Stimulated activated CD4-positive, alpha-beta T cell treated with anti-CD3 and anti-CD28 coated beads, Interleukin-4, amount 100 ng/mL, for 48 hours (primary cell): ENCODE measurements at places on chromosomes 16 and 17.

GRCh38 chr17:38608648-38609047 is 2.9 kb upstream of the SRCIN1 start:
- no peak for DNase-seq

GRCh38 chr16:49837688-49838410 is 18.1 kb downstream of the ZNF423 start:
- no peak for DNase-seq

DNA sequence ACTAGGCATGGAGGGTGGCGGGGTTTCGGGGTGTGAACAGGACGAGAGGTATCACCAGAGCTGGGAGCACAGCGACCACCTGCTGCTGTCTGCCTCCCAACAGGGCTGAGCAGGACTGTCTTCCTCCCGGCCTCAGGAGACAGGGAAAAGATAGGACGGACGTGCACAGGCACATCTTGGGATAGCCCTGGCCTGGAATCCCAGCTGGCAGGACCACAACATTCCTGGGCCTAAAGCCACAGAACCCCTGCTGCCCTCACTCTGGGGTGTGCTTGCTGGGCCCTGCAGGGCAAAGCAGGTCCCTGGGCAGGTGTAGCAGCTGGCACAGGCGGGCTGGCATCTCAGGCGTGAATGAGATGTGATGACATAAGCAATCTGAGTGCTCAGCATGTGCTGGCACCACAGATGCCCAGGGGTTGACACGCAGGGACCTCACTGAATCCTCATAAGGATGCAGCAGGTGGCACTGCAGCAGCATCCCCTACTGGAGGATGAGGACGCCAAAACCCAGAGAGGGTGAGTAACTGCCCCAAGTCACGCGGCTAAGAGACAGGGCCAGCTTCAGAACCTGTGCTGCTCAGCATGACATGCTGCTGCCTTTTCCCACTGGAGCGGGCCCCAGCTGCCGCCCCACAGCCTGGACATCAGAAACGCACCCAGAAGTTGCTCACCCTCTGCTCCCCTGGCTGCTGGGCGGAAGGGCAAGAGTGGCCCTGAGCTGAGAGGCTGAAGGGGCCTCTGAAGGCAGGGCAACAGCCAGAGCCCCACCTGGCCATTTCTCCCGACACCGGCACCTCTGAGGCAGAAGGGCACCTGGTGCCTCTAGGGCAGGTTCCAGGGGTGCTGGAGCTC is 7.1 kb downstream of the CORO7 start:
- DNase-seq = no peak

- DNase-seq = peak; percentile 85
Observed at GRCh38 chr17:61862975-61863800, at the start of gene BRIP1. TSS of gene BRIP1 (minus strand) at chr17:61863528. CDS start at chr17:61861539, 1,989 bp downstream.

DNA sequence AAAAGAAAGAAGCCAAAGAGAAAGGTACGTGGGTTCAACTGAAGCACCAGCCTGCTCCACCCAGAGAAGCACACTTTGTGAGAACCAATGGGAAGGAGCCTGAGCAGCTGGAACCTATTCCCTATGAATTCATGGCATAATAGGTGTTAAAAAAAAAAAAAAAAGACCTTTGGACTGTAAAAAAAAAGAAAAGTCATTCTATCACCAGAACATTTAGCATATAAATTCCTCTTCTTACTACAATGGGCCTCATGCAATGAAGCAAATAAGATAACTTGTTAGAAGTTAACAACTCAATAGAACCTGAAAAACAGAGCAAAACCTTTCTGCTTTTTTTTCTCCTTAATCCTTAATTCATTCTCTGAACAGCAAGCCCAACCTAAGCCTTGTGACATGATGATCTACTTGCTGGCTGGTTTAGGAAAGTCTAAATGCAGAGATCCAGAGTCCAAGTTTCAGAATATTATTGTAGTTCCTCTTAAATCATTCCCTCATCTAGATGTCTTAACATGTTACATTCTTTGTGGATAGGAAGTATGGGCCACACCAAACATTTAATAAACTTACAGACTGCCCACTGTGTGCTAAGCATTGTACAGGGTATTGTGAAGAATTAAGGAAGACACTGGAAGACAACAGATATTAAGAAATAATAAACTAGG is 45.4 kb downstream of the BRCA1 start:
- no peak for DNase-seq

GRCh38 chr17:78986048-78986648 is 6.4 kb upstream of the LGALS3BP start:
- no peak for DNase-seq

GRCh38 chr16:66846831-66847230 is 2.6 kb downstream of the CA7 start:
- no peak for DNase-seq

DNA sequence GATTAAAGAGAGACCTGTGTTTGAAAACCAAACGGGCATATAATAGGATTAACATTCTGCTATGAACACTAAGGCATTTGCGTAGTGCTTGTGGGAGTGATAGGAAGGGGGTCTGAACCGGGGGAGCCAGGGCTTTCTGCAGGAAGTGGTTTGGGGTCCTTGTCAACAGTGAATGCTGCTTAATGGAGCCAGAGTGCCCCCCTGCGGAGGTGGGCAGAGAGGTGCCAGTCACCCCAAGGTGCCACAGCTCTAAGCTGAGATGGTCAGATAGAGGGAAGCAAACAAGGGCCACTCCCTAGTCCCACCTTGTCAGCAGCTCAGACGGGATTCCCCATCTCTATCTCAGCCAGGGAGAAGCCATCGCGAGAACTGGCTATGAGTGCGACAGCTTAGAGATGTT is 17.7 kb downstream of the NAA60 start:
- DNase-seq = no peak
